ENCODE measurements at places on chromosomes 4 and X. TPM values are rescaled to one million over a fixed set of nuclear protein-coding genes. Genes with fewer than 3 reads are reported as not detected.

GRCh38 chr4:112402098-112402497, 104.9 kb downstream of the ALPK1 start:
- no peaks in the 10 kb centered on the region for H3K27me3 ChIP-seq
- H3K4me3 ChIP-seq = no peak overlapping the region
- no peaks in the 10 kb centered on the region for H3K4me1 ChIP-seq
- DNase-seq = no peak

DNA sequence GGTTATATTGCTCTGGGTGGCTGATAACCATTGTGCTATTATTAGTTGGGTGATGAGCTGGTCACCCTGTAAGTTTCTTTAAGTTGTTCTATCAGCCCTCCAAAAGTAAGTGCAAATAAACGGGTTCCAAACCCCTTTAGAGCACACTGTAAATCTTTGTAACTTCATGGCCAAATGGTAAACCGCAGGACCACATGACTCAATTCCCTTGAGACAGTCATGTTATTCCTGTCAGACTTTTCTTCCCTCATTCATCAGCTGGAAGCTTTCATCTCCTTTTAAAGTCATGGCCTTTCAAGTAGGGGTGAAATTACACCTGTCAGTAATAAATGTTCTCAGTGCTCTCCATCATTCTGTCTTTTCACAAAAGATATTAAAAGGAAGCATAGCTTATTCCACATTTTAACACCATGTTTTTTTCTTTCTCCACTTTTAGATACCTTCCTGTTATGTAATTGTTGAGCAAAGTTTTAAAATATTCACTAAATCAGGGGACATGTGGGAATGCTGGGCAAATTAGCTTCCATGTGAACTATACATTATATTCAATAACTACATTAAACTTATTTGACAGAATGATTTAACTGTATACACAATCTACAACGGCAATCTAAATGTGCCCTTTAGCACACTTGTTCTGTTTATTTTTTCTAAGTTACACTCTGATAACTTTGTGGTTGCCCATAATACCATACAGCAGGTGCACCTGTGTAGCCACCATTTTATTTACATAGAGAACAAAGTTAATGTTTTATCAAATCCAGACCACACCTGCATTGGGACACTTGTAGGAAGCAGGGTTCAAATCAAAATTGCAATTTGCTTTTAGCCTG, 275.5 kb downstream of the CFAP299 start:
- no peaks in the 10 kb centered on the region for H3K36me3 ChIP-seq
- DNase-seq = no peak
- H3K27ac ChIP-seq = peak overlapping the region; percentile 30
- H3K4me3 ChIP-seq = no peak overlapping the region
- H3K4me1 ChIP-seq = peaks cover 17% of the 10 kb centered on the region

GRCh38 chrX:41236629-41237028, 97.3 kb upstream of the DDX3X start:
- no peaks in the 10 kb centered on the region for H3K27me3 ChIP-seq
- no peak overlapping the region for H3K4me3 ChIP-seq
- no peak for DNase-seq
- H3K4me1 ChIP-seq = no peaks in the 10 kb centered on the region
- peaks cover 27% of the 10 kb centered on the region for H3K36me3 ChIP-seq
- H3K27ac ChIP-seq = peak overlapping the region; percentile 13

DNA sequence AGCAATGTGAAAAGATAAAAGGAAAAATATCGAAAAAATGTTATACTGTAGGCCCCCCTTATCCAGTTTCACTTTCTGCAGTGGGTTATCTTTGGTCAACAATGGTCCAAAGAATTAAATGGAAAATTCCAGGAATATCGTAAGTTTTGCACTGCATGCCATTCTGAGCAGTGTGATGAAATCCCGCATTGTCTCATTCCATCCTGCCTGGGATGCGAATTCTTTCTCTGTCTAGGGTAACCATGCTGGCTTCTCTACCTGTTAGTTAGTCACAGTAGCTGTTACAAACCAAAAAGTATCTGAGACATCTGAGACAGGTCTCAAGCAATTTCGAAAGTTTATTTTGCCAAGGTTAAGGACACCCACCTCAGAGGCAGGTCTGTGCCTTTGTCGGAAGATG, 170.3 kb downstream of the COX18 start:
- H3K4me1 ChIP-seq = no peaks in the 10 kb centered on the region
- no peaks in the 10 kb centered on the region for H3K36me3 ChIP-seq
- H3K27ac ChIP-seq = no peak overlapping the region
- H3K4me3 ChIP-seq = no peak overlapping the region
- no peak for DNase-seq
- no peaks in the 10 kb centered on the region for H3K27me3 ChIP-seq

DNA sequence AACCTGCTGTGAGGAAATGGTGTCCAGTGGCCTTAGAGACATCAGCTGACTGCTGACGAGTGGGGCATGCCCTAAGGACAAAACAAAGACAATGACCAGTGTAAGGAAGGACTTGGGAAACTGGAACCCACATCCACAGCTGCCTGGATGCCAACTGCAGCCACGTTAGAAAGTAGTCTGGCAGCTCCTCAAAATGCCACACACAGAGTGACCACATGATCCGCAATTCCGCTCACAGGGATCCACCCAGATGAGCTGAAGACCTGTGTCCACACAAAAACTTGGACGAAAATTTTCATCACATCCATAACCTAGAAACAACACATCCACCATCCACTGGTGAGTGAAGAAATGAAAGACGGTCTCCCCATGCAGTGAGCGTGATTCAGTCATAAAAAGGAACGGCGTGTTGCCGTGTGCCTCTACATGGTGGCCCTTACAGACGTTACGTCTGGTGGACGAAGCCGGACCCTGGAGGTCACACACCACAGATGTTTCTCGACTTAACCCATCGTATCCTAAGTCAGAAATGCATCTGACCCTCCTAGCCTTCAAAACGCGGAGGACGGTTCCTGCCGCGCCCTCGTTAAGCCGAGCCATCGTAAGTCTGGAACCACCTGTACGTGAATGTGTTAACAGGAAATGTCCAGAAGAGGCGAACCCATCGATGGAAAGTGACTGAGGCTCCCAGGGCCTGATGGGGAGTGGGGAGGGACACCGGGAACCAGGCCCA, 40.6 kb upstream of the MXD4 start:
- peaks cover 3% of the 10 kb centered on the region for H3K4me1 ChIP-seq
- no peaks in the 10 kb centered on the region for H3K27me3 ChIP-seq
- no peak overlapping the region for H3K4me3 ChIP-seq
- DNase-seq = peak; percentile 43

DNA sequence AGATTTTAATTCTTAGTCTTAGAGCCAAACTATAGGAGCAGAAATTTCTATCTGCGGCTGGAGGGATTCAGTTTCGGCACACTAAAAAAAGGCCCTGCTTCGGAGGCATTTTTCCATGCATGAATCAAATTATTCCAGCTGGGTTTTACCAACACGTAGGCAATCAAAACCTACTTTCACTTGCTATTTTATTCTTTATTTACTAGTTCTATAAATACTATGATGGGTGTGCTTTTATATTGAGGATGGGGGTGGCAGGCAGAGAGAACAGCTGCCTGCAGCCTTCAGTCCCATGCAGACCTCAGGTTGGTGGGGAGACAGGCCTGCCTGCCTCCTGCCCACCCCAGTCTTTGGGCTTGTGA, 609.8 kb downstream of the BCOR start:
- DNase-seq = no peak
- no peaks in the 10 kb centered on the region for H3K27me3 ChIP-seq
- H3K4me3 ChIP-seq = no peak overlapping the region
- no peak overlapping the region for H3K27ac ChIP-seq

DNA sequence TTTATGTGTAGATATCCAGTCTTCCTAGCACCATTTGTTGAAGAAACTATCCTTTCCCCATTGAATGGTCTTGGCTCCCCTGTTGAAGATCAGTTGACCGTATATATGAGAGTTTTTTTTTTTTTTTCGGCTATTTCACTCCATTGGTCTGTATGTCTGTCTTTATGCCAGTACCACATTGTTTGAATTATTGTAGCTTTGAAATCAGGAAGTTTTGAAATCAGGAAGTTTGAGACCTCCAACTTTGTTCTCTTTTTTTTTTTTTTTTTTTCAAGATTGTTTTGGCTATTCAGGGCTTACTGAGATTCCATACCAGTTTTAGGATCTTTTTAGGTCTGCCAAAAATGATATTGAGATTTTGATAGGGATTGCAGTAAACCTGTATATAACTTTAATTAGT, 4.3 kb upstream of the SCD5 start:
- H3K4me3 ChIP-seq = no peak overlapping the region
- no peak for DNase-seq
- H3K4me1 ChIP-seq = peaks cover 8% of the 10 kb centered on the region
- no peak overlapping the region for H3K27ac ChIP-seq
- no peaks in the 10 kb centered on the region for H3K36me3 ChIP-seq

The C4orf50 gene
- total RNA-seq = 2.5 TPM

The GCNA gene
- 3.9 TPM for total RNA-seq

Data from spleen (tissue), 13 donors.